Stimulated activated CD4-positive, alpha-beta T cell treated with anti-CD3 and anti-CD28 coated beads, Interleukin-1b, Interleukin-23, amount 100 ng/mL, for 1 hour (primary cell): ENCODE measurements at places on chromosomes 4 and X.
A peak's percentile ranks its signal among the peaks of the same experiment; 100 is the strongest.

DNA sequence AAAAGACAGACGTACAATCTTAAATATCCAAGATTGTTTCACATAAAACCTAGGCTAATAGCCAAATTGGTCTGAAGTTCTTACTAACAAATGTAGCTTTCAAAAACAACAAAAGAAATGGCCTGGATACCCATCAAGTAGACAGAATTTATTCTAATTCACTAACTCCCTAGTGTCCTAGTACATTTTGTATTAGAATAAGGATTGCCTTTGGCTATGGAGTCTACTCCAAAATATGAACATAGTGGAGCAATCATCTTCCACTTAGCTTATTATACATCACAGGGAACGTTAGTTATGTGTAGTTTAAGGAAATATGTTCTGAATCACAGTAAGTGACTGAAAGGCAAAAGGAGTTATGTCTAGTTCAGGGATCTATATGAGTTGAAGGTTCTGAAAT, 81.7 kb downstream of the MAPK10 start:
- DNase-seq: no peak

- DNase-seq: no peak
These were observed 184.4 kb upstream of the CASK start for GRCh38 chrX:42107495-42108488.

DNA sequence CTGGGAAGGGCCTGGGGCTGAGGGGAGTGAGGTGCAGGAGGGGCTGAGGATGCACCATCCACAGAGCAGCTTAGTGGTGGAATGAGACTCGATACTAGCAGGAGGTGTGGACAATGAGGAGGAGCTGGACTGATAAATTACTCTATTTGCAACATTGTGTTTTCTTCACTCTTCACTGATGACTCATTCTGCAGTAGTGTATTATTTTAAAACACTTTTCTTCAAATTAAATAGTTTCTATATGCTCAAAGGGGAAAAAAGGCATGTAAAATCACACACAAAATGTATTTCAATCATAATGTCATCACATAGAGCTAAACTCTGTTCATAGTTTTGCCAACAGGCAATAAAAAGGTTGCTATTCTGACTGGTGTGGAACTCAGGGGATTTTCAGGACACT, 467.0 kb upstream of the CTSO start:
- DNase-seq: no peak

DNA sequence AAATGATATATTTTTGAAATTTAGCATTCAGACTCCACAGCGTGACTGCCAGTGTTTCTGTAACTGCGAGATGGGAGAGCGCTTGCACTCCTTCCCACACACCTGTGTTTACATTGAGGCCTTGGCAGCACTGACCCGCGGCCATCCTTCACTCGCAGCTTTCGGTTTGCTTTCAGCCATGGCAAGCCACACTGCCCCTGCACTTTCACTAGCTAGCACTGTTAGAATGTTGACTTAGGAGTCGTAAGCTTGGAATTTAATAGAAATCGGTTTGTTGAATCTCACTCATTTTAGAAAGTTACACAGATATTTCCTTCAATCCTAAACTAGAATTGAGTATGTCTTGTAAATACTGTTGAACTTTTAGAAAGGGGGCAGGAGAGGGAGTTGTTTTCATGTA, 136.2 kb downstream of the CFAP299 start:
- DNase-seq: no peak

- no peak for DNase-seq
These were observed 22.2 kb downstream of the LIAS start for GRCh38 chr4:39480902-39481695.

GRCh38 chr4:88728146-88728545, 30.5 kb upstream of the NAP1L5 start:
- DNase-seq: no peak

DNA sequence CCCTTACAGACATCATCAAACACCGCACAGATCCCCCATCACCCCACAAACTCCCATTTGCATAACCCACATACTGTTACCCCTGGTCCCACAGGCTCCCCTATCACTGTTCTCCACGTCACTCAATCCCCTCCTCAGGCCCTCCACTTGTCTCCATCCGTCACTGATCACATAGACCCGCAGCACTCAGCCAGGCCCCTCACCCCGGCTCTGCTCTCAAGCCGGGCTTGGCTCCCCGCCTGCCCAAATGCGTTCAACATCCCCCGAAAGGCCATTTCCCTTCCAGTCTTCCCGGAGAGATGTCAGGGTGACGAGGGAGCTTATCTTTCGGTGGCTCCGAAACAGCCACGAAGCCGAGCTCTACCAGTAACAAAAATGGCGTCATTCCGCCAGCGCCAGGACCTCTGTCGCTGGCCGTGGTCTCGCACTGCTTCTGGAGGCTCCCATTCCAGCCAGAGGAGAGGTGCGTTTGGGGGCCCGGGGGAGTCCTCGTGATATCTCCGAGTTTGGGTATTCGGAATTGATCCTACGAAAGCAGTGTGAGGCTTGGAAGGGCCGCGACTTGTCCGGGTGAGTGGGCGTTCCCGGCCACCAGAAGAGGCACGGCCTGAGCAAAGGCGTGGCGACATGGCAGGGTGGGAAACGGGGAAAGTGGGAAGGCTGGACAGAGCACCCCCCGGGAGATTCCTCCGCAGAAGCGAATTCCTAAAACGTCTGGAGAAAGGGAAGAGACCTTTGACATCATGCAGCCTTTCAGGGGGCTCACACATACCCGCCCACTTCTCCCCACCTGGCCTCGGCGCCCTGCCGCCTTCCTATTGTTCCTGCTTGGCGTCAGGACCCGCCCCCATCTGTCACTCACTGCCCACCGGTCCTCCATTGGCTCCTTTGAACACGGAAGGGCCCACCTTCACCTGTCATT, at the start of gene ZNF630:
ZNF630 (minus strand) TSS at position 577 of the 922 bp plus-strand sequence. CDS start 4,754 bp downstream, outside the sequence.
- peak; percentile 6 for DNase-seq

DNA sequence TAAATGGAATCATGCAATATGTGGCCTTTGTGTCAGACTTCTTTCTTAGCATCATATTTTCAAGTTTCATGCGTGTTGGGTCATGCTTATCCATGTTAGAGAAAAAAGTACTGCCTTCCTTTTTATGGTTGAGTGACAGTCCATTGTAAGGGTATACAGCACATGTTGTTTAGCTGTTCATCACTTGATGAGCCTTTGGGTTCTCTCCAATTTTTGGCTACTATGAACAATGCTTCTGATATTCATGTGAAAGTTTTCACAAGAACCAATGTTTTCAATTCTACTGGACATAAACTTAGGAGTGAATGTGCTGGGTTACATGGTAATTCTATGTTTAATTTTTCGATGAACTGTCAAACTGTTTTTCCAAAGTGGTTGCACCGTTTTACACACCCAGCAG, 28.1 kb upstream of the LNX1 start:
- DNase-seq: no peak

GRCh38 chr4:87002682-87003043, 67.9 kb downstream of the AFF1 start:
- DNase-seq: no peak

GRCh38 chr4:39045827-39046221, 13.6 kb upstream of the TMEM156 start:
- DNase-seq: no peak

DNA sequence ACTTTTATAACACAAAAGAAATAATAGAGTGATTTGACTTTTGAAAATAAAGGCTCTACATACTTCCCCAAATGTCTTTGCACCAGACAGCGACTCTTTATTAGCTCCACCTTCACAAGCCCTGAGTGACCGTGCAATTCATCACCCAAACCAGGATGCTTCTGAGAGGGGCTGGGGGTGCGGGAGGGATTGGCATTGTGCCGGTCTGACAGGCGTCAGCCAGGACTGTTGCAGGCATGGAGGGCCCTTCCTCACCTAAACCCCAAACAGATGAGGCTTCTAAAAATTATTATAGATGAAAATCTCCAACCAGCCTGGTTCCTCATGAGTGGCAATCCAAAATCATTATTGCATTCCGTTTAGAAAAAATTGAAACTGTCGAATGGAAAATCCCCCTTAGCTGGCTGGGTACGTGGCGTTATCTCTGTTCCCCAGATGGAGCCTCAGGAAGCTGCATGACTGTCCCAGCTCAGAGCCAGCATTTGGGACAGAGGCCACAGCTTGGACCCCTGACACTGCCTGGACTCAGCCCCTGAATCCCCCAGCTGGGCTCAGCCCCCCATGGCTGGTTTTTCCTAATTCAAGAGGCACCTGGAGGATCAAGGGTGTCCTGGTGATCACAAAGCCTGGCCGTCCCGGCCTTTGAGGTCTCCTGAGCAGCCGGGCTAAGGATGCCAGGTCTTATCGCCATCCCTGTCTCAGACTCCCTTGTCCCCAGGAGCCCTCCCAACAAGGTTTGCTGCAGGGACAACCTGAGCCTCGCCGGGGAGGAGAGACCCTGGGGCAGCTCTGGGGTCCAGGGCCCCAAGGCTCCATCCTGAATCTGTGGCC, 60.4 kb downstream of the SORCS2 start:
- DNase-seq: no peak
